ENCODE measurements at places on chromosomes 5 and 9.

GRCh38 chr9:113350937-113351336 is 1.6 kb downstream of the BSPRY start:
- no peak for DNase-seq

GRCh38 chr9:15430920-15431844 is 8.5 kb downstream of the SNAPC3 start:
- DNase-seq, result no peak

GRCh38 chr5:79108792-79109191 is 2.8 kb upstream of the BHMT start:
- DNase-seq, result no peak

- DNase-seq, result no peak
Measured at GRCh38 chr5:175652741-175653663, 4.9 kb upstream of the HRH2 start.

DNA sequence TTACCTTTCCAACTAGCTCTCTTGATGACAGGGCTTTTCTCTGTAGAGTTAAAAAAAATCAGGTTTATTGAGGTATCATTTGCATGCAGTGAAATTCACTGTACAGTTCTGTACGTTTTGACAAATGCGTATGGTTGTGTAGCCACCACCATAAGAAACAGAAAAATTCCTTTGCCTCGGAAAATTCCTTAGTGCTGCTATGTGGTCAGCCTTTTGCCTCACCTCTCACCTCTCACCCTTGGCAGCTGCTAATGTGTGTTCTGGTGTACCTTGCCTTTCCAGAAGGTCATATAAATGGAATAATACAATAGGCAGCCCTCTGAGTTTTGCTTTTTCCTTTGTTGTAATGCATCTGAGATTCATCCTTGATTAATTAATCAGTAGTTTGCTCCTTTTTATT is 28.4 kb downstream of the PCSK5 start:
- DNase-seq, result no peak

DNA sequence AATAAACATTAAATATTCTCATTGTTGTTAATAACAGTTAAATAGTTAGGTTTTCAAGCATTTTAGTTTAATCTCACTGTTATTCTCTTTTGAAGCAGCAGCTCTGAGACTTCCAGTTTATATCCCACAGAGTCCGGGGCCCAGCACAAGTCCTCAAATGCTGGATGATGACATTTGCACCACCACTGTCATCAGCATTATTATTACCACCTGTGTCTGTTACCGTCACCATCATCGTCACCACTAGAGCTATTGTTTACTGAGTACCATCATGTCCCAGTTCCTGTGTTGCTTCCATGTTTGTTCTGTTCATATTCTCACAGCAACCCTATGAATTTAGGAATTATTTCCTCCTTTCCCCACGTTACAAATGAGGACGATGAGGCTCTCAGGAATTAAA is 169.2 kb upstream of the NR3C1 start:
- DNase-seq, result no peak

DNA sequence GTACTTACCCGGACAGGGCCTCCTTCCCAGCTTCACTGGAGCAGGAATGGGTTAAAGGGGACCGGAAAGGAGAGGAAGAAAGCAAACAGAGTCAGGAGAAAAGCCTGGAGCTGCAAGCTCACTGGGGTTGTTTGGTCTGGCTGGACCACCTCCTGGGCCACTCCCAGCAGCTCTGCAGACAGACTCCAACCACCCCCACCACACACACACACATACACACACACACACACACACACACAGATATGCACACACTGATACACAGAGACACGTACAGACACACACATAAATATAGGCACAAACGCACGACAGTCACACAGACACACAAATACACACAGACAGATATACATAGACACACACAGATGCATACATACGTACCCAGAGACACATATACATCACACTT is 34.9 kb upstream of the SYNPO start:
- DNase-seq, result no peak

- DNase-seq, result no peak
Measured at GRCh38 chr9:3447788-3448187, 78.0 kb downstream of the RFX3 start.

DNA sequence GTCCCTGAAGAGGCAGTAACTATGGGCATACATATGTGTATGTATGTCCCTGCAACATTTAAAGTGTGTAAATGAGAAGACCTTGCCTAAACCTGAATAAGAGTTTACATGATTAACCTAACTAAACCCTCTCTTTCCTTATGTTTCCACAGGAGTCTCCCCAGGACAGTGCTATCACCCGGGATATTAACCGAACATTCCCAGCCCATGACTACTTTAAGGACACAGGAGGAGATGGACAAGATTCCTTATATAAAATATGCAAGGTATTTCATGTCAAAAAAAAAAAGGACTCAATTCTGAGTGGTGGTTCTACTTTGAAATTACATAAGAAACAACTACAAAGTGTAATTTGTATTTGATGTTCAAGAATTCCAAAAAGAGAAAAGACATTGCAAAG is 31.7 kb downstream of the GPR21 start:
- DNase-seq, result no peak

- DNase-seq, result no peak
Measured at GRCh38 chr5:167652690-167653089, 638.8 kb upstream of the WWC1 start.

DNA sequence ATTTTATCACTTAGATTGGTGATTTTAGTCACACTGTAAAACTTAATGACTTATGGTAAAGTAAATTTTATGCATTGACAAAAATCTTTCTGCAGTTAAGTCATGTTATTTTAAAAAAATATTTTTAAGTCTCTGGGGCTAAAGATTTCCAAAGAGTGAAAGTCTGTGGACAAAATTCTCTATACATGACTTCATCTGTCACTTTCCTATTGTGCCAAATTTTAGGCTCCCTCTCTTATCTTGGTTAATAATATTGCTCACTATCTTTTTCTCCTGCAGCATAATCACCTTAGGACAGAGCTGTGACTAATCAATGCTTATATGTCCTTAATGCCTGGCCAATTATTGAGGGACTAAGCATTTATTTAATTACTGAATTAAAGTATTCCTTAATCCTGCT is 15.2 kb downstream of the LURAP1L start:
- no peak for DNase-seq

DNA sequence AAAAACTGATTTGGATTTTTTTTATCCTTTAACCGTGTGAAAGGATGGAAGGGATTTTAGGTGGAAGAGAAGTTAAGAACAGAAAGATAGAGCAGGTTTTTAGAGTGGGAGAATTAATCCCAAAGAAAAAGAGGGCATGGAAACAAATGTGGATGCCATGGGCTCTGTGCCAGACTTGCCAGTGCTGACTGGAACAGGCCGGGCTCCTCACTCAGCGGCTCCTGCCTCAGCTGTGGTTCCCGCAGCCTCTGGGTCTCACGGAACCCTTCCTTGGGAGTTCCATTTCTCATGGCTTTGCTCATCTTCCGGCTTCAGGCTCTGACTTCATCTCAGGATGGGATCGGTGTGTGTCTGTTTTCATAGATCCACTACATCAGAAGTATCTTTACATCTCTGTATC is 30.4 kb upstream of the SLC2A8 start:
- DNase-seq, result no peak

All from fibroblast of pulmonary artery (primary cell).